Common myeloid progenitor, CD34-positive (primary cell): ENCODE measurements at places on chromosomes 2 and 18.
A peak's percentile ranks its signal among the peaks of the same experiment; 100 is the strongest.

- DNase-seq = no peak
Observed at GRCh38 chr18:37588289-37588688, 22.7 kb upstream of the CELF4 start.

GRCh38 chr2:158569284-158569683, 112.5 kb downstream of the PKP4 start:
- no peak for DNase-seq

- no peak for DNase-seq
Observed at GRCh38 chr18:37662546-37663339, 97.1 kb upstream of the CELF4 start.

- DNase-seq = no peak
Observed at GRCh38 chr2:233168919-233169318, 82.6 kb upstream of the ATG16L1 start.

GRCh38 chr2:110101280-110101844, 14.3 kb downstream of the MALL start:
- DNase-seq = peak; percentile 21

DNA sequence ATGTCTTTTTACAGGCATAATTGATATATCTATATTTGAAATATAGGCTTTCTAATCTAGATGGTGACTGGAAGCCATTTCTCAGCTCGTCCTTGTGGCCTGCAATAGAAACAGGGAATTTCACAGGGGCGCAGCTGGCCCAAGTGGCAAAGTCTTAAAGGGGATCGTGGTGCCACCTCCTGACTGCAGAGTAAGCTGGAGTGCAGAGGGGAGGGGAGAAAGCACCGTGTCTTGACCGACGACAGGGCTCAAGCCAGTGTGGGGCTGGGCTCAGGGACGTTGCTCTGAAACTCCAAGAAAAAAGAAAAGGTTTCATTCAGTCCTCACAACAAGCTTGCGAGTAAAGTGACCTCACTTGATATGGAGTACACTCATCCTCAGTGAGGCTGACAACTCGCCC, 255.1 kb downstream of the DCDC2C start:
- no peak for DNase-seq

DNA sequence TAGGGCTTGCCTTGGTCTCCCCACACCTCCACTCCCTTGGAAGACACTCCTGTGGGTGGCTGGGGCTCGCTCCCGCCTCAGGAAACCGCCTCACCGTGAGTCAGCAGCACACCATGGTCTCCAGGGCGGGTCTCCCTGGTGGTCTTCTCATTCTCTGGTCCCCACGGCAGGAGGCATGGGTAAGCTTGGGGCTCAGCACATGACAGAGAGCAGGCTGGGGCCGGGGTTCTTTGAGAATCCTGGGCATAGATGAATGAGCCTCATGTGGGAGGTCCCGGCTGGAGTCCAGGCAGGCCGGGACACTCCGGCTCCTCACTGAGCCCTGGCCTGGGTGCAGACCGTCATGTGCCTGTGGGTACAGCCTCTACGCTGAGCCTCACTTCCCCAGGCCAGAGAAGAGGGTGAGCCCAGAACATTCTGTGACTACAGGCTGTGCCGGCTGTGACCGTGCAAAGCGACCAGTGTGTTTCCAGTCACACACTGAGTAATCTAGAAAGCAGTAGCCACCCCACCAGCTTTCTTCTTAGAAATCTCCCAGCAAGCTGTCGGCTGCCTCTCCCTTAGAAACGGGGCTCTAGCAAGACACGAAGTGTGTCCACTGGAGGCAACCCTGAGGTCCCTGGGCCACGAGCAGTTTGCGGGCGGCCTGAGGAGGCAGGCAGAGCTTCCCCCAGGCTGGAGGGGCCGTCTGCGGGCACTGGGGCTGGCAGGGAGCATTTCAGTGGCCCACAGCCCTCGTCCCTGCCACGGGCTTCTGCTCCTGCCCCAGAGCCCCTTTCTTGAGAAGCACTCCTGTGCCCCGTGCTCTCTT, 93.1 kb downstream of the RHOB start:
- DNase-seq = no peak

DNA sequence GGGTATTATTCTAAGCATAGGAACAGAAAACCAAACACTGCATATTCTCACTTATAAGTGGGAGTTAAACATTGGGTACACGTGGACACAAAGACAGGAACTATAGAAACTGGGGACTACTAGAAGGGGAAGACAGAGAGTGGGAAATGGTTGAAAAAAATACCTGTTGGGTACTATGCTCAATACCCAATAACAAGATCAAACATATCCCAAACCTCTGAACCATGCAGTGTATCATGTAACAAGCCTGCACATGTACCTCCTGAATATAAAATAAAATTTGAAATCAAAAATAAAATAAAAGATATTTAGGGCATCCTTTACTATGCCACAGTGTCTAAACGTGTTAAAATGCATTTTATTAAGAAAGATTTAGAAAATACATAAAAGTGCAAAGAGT, 221.0 kb upstream of the TFPI start:
- no peak for DNase-seq

DNA sequence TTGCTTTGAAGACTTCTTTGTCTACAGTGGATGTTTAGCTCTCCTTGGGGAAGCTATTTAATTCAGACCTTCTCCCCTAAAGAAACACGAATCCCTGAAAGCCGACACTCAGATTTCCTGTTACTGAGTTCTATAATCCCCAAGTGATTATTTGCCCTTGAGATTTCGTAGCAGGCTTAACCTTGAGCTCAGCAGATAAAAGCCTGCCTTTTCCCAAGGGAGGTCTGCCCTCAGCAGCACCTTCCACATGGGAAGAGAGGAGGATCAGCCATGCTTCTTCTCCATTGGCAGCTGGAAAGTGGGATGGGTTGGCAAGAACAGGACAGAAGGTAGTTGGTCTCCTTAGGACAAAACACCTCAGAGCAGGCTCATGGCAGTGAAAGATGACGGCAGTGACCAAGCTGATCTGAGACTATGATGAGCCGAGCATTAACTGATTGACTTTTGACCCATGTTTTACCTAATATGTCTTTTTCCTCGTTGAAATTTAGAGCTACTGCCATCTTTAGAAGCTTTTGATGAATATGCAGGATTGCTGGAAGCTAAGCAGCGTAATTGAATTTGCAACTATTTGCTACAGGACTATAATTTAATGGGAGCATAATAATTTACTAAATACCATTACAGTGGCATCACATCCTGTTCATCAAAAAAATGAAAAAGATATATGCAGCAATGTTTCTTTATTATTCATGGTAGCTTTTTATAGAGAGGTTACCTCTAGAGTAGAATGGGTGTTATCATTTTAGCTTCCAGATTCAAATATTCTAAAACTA, 511.1 kb upstream of the ID2 start:
- no peak for DNase-seq

DNA sequence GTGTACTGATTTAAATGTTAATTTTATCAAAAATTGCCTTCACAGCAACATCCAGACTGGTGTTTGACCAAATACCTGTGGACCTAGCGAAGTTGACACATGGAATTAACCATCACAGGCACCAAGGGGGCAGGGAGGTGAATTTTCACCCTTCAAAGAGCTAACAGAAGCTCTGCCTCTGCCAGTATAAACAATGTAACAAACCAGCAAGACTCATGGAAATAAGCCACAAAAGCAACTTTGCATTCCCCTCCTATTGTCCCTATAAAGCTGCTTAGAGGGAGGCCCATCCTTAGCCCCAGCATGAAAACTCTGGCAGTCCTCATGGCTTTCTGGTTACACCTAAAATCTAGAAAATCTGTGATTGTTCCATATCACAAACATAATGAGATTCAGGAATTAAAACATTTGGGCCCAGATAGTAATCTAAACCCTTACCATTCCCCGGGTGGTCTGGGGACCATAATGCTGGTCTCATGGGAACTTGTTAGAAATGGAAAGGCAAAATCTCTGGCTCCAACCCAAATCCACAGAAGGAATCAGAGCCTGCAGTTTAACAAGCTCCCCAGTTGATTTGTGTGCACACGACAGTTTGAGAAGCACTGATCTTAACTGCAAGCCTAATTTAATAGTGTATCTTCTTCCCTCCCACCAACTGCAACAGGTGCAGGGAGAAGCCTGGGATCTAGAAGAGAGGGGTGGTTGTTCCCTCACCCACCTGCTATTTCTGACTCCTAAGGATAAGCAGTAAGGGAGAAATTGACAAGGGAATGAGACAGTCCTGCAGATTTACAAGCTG, 23.1 kb downstream of the SERPINB11 start:
- DNase-seq = no peak

- DNase-seq = no peak
Observed at GRCh38 chr18:984004-984403, 79.3 kb downstream of the ADCYAP1 start.

GRCh38 chr2:6186332-6187151, 494.4 kb downstream of the SOX11 start:
- DNase-seq = no peak

- no peak for DNase-seq
Observed at GRCh38 chr2:104834431-104835153, 19.3 kb upstream of the POU3F3 start.

DNA sequence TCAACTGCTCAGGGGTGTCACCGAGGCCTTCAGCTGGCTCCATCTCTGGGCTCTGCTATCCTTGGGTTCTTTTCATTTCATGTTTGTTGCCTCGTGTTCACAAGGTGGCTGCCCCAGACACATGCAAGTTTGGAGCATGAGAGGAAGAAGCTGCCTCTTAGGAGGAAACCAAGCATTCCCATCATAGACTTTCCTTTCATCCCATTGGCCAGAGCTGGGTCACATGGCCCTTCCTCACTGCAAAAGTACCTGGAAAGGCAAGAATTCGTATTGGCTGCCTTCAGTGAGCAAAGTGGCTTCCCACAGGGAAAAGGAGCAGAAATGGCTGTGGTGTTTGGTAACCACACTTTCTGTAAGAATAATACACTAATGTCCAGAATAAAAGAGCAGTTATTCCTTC, 155.7 kb upstream of the RAB12 start:
- DNase-seq = no peak

DNA sequence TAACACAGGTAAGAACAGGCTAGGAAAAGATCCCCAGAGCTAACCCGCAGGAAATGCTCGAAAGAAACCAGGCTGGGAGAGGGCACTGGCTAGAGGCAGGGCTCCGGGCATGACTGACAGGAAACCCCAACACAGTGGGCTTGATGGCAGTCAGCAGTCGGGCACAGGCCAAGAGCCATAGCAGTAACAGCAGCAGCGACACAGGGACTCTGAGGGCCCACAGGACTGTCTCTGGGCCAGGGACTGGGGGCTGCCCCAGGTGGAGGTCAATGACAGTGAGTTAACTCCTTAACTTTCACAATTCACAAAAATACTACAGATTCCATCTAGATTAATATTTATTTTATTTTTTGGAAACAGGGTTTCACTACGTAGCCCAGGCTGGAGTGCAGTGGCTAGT, 37.3 kb upstream of the ASPRV1 start:
- DNase-seq = no peak

GRCh38 chr18:10130606-10131005, 216.8 kb downstream of the VAPA start:
- DNase-seq = no peak

DNA sequence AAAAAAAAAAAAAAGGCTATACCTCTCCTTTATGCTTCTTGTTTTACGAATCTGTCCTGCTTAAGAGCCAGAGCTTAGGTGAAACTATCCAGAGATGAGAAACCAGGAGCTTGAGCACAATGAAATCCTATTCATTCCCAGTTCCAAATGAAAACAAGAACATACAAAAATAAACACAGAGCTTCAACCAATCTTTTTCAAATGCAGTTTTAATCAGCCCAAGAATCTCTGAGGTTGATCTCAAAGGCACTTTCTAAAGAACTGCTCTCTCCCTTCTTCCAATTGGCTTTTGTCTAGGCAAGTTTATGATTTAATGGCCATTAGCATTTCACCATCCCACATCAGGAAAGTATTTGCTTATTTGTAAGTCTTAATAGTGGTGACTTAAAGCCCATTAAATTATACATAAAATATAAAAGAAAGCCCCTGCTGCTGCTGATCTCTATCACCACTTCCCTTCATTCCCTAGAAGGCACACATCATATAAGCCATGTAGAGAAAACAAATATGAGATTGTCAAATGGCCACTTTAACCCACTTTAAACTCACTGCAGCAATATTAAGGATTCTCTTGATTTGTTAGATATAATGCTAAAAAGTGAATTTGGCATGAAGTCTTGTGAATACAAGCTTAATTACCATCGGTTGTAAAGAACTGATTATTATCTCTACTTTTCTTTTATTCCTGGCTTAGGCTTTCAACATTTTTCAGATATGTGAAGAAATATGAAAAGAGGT, 29.3 kb upstream of the SCN9A start:
- no peak for DNase-seq

DNA sequence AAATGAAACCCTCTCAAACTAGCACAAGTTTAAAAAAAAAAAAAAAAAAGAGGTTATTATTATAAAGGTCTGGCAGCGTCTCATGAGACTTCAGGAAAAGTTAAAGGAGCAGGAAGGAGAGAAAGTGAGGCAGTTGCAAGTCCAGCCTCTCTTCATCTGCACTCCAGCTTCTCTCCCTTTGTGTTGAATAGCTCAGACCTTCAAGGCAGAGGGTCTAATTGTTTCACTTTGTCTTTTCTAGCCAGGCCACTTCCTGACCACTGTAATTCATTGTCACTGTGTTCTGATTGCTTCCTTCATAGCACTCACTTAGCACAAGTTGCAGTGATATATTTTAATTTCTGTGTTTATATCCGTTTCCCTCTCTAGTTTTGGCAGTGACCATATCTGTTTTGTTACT, 99.9 kb downstream of the SPATS2L start:
- peak; percentile 11 for DNase-seq

DNA sequence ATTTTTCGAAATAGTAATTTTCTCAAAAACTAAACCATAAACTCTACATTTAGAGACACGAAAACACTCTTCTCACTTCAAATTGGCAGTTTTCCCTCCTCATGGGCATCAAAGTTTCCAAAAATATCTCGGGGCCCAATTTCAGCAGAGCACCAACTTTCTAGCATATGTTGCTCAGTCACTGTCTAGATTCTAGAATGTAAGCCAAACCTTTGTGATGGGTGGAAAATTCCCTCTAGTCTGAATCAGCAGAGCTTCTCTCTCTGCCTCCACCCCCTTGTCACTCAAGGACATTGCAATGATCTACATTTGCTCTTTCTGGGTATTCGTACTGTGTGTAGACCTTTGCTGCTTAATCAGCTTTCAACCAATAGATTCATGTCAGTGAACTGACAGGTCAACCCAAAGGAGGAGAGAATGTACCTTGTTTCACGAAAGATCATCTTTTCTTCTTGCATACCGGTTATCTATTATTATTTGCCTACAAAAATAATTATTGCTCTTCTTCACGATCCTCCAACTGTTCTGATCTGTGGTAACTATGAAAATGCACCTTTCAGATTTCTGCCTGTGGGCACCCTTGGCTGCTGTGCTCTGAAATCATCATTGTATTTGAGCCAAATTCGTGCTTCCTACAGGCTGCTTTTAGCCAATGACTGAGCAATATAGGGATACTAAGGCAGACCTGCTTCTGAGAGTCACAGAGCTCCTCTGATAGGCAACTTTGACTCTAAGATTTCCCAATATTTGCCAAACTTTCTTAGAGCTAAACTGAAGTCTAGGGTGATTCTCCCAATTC, 38.7 kb upstream of the GLS start:
- DNase-seq = no peak

- DNase-seq = no peak
Observed at GRCh38 chr2:11127761-11128160, 27.5 kb upstream of the SLC66A3 start.
